Stimulated activated CD8-positive, alpha-beta memory T cell treated with anti-CD3 and anti-CD28 coated beads, Interleukin-4, amount 100 ng/mL, for 4 hours (primary cell): ENCODE measurements at places on chromosomes 6 and 20.

- DNase-seq, result no peak
Measured at GRCh38 chr6:21587179-21587960, 6.2 kb upstream of the SOX4 start.

GRCh38 chr6:105713474-105714118 lies 310.7 kb upstream of the PREP start:
- no peak for DNase-seq

DNA sequence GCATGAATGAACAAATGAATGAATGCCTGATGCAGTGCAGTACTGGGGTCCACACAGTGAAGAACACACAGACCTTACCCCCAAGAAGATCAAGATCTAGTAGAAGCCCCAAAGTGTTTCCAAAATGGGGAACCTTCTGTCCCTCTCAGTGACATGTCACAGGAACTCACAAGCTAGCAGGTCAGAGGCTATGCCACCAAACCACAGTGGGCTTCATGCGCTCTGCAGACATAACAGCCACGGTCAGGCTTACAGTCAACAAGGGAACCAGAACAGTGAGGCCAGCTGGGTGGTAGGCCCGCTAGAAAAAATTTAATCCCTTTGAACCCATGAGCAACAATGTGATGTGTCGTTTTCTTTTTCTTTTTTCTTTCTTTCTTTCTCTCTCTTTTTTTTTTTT lies 20.2 kb upstream of the ARFGEF2 start:
- DNase-seq, result no peak

DNA sequence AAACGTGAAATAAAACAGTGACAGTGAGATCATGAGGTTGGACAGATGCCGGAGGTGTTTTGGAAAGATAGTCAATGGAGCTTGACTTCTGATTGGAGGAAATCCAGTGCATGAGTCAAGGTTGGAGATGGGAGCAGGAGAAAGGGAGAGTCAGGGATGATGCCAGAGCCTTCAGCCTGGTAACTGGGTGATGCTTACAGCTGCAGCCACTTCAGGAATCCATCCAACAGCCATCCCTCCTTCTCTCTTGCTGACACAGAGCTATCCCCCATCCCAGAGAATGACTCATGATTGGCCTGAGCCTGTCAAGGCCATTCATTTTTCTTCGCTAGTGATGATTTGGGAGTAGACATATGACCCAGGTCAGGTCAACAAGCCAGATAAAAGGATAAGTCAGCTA lies 112.8 kb downstream of the SAMD5 start:
- no peak for DNase-seq

DNA sequence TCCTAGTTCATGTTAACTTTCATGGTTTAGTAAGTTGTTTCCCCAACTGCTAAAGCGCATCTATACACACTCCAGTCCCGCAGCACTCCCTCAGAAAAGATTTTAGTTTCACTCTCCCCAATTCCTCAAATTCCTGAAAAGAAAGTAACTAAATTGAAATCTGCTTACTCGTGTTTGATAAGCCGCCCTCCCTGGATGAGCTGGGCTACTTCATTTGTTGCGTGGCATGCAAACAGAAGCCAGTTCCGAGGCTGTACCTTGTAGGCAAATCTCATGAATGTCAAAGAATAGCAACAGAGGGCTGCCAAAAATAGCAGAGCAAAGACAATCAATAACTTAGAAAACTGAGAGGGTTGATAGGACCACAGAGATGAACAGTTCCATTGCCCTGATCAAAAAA lies 16.9 kb downstream of the MPC1 start:
- DNase-seq, result no peak

GRCh38 chr6:31474871-31475286 lies 23.1 kb upstream of the MICB start:
- no peak for DNase-seq

DNA sequence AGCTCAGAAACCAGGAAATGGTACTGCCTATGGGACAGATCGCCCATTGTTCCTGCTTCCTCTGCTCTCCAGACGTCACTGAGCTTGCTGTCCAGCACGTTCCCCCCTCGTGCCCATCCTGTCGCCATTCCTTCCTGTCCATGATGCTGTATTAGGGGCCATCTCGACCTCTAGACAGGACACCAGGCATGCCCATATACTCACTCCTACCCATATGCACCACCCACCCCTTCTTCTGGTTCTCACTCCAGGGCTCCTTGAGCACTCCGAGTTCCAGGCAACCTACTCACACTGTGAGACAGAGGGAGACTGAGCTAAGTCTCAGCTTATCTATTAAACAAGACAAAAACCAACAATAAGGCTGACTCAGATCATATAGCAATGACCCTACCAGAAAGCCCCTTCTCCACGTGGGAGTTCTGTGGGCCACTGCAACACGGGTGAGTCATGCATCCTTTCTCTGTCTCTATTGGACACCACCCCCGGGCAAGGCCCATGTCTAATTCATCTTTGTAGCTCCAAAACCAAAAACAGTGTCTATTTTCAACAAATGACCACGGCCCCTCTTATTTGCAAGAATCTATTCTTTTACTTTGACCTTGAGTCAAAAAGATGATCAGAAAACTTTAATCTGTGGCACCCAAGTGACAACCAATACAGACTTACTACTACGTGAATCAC lies 65.7 kb downstream of the PSMG4 start:
- DNase-seq, result no peak

DNA sequence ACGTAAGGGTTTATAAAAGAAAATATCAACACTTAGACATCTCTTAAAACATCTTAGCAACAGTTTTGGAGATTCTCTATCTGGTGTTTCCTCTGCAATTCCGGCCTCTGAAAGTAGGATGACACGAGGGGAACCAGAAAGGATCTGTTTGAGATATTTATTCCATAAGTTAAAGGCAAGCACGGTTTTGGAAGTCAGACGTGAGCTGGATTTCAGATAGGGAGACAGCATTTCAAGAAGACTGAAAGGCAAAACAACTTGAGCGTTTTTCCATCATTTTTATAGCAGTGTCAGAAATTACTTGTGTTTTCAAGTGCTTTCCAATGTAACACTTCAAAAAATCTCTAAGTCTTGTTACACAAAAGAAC lies 52.9 kb upstream of the BTN3A2 start:
- DNase-seq, result no peak

DNA sequence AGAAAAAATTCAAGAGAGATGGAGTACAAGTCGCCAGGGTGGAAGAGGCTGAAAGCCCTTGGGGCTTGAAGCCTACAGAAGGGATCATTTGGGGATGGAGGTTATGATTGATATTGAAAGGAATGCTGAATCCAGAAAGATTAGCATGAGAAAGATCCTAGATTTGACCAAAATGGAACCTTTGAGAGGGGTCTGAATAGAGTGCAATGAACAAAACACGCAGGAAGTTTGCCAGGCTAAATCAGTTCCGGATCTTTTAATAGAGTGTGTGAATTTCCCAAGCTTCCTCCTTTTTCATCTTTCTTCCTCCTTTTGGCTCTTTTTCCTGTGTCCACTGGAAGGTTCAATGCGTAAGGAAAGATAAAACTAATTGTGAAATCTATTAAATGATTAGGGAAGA lies 15.3 kb downstream of the IPCEF1 start:
- DNase-seq, result no peak

DNA sequence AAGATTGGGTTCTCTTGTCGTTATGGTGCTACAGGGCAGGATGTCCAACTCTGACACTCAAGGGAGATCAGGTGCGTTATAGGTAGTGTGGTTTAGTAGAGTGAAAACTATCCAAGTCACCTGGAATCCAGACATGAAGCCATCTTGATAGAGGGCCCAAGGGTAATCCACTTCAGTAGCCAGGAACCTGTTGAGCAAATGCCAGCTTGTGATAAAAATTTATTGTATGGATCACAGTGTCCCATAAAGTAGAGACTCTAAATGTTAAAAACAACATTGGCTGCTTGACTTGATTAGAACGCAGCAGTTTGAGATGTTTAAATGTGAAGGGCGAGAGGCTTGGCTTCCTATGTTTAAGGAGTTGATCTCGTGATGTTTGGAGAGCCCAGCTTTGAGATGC lies 105.7 kb upstream of the GMDS start:
- no peak for DNase-seq
